ENCODE measurements at places on chromosomes 1 and 21.

DNA sequence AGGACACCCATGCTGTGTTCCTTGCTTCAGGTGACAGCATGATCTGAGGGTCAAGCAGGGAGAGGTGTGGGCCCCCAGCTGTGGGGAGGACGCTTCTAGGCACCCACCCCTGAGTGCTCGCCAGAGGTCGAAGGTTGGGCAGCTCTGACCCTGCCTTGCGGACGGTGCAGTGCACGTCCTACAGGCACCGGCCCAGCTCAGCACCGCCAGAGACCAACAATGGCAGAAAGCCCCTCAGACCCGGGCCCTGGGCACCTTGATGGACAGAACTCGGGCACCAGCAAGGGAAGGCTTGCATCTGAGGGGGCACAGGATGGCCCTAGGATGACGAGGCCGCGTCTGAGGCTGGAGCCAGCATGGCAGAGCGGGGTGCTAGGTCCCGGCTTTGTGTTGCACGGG, 24.7 kb downstream of the NADK start:
- DNase-seq = no peak

DNA sequence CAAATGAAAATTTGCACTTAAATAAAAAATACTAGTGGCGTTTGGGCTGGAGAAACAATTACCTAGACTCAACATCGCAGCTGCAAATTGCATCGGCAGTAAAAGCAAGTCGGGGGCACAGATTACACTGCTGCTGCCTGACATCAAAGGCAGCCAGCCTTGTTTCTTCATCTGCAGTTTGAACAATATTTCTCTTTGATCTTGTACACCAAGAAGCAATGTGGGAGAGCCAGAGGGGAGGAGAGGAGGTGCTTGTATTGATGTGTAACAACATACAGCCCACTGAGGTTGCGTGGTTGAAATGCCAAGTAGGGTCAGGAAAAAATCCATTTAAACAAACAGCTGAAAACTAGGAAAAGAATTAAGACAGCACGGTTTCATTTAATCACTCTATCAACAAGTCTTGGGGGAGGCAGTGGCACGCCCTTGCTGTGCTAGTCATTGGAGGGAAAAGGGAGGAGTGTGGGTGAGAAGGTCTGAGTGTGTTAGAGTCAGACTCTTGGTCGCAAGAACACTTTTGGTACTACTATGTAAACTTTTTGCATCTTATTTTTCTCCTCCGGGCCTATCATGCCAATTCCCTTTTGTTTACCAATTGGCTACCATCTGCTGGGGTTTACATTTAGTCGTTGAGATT, 456.5 kb downstream of the OMA1 start:
- DNase-seq = no peak

DNA sequence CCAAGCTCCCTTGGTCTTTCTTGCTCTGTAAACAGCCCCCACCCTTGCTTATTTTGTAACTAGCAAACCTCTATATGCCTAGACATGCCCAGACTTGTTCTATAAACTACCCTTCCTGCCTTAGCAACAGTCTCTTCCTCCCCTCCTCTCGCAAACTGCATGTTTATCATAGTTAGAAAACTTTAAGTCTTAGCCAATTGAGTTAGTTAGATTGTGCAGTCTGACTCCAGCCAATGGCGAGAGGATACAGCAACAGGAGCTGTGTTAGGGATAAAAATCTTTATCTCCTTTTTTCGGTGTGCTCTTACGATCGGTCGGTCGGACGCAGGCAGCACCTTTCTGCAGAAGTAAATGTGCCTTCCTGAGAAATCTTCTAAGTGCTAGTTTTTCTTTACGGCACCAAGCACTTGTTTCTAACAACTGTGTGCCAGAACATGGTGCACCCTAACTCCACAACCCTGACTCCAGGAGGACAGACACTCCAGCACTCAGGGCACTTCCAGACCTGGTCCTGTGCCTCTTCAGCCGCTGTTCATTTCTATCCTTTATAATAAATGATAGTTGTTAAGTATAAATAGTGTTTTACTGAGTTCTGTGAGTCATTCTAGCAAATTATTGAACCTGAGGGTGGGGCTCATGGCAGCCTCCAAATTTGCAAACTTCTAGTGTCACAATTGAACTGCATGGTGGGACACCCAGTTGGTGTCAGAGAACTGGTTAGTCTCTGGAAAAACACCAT, 25.7 kb upstream of the GNG4 start:
- DNase-seq = no peak

DNA sequence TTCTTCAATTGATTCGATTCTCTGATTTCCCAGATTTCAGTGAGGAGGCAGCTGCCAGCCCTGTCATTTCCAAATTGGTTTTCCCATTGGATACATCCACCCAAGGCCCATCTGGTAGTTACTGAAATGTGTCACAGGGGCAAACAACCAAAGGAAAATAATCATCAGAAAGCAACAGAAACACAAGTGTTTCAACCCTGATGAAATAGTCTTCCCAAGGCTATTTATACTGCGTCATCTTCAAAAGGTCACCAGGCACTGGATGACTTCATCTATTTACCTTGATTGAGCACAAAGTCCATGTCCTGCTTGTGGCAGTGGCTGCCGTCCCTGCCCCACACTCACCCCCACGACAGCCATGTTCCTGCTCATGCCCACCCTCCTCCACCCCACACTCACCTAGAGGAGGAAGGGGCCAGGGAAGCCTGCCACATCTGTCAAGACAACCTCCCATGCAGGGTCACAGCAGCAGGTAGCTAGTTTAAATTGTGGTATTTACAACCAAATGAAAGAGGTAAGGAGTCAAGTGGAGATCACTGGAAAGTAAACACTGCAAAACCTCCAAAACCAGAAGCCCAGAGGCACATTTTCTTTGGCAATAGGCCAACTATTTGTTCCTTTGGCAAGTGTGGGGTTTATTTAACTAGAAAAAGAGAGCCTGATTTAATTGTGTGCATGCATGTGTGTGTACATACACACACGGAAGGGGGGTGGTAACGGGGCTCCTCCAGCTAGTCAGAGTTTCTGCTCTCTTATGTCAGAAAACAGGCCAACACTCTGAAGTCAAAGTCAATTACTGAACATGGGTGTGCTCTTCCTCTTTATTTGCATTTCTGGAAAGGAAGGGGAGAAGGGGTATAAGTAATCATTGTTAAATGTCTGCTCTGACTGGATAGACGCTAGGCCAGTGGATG, 49.5 kb upstream of the RAB4A start:
- no peak for DNase-seq

DNA sequence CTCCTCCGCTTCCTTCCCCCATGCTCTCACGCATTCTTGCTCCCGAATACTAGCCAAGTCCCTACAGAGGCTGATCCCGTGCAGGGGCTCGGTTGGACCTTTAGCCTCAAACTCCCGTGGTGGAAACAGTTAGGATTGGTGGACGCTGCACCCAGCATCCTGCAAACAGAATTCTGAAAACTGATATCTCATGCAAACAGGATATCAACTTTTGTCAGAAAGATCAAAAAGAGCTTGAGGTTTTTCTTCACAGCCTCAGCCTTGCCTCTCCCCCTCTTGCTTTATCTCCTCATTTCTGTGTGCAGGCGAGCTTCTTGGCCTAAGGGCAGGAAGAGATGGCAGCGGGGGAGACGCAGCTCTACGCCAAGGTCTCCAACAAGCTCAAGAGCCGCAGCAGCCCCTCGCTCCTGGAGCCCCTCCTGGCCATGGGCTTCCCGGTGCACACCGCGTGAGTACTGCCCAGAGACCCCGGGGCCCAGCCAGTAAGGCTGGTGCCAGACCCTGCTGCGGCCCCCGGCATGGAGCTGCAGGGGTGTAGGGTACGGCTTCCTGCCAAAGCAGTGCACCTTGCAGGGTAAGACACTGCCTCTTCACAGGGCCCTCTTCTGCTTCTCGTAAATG, at the start of gene UBASH3A:
UBASH3A (plus strand) TSS at position 292 of the 621 bp plus-strand sequence; CDS start at position 336, 44 bp downstream.
- DNase-seq = no peak

Data from stimulated activated CD4-positive, alpha-beta T cell treated with anti-CD3 and anti-CD28 coated beads, Interleukin-15, amount 100 ng/mL, for 1 hour (primary cell).